NCI-H2171 (cell line): ENCODE measurements at places on chromosomes 11 and 22.

- no peak for DNase-seq
Measured at GRCh38 chr11:66360406-66361073, 11.0 kb downstream of the SLC29A2 start.

DNA sequence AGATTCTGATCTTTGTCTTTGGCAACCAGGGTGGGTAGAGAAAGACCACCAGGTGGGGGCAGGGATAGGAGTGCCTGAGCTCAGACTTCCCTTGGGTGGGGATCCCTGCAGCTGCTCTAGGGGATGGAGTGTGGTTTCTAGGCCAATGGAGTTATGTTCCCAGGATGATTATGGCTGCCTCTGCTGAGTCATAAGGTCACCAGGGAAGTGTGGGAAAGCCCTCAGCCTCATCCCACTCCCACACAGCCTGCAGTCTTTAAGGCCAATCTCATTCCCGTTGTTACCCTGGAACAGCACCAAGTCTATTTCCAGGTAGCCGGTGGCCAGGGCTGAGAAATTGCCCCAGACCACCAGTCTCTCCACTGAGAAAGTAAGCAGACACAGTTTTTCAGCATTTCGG, 2269.3 kb upstream of the RAG2 start:
- DNase-seq, result no peak

DNA sequence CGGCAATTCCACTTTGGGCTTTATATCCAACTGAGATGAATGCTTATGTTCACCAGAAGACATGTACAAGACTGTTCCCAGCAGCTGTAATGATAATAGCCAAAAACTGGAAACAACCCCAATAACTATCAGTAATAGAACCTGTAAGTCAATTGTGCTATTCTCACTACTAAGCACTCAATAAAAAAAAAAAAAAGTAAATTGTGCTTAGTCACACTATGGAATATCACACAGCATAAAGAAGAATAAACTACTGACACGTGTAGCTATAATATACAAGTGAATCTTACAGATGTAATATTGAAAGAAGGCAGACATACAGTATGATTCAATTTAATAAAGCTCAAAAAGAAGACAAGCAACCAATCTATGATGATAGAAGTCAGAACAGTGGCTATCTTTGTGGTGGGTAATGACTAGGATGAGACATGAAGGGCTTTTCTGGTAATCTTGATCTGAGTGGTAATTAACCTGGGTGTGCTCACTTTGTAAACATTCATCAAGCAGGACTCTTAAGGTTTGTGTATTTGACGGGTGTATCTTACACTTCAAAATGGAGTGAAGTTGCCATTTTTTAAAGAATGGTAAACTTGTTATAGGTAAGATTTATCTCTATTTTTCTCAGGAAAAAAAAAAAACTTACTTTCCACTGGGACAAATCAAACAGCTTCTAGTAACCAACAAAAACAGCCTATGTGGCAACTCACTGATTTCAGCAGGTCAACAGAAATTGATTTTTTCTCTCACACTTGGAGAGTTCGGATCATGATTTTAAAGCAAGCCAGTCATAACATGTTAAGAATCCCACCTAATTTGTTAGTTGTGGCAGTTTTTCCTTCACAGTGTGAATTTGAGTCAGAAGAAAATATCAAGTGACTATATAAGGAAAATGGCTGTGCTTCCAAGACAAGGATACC, 84.2 kb downstream of the CCDC83 start:
- no peak for DNase-seq

GRCh38 chr11:101010899-101011298, 118.7 kb downstream of the PGR start:
- no peak for DNase-seq

- DNase-seq, result no peak
Measured at GRCh38 chr11:11958403-11959231, 49.8 kb downstream of the DKK3 start.

- no peak for DNase-seq
Measured at GRCh38 chr11:33347490-33348125, 90.4 kb downstream of the HIPK3 start.

GRCh38 chr22:24416095-24416494, 11.3 kb upstream of the ADORA2A start:
- DNase-seq, result peak; percentile 44

GRCh38 chr22:45832180-45832579, 144.8 kb downstream of the WNT7B start:
- no peak for DNase-seq

GRCh38 chr11:2190657-2191471, 19.2 kb upstream of the TH start:
- no peak for DNase-seq

GRCh38 chr11:110305169-110306018, 9.0 kb upstream of the RDX start:
- DNase-seq, result no peak

- peak; percentile 36 for DNase-seq
Measured at GRCh38 chr11:44743959-44744557, 17.3 kb downstream of the TSPAN18 start.

DNA sequence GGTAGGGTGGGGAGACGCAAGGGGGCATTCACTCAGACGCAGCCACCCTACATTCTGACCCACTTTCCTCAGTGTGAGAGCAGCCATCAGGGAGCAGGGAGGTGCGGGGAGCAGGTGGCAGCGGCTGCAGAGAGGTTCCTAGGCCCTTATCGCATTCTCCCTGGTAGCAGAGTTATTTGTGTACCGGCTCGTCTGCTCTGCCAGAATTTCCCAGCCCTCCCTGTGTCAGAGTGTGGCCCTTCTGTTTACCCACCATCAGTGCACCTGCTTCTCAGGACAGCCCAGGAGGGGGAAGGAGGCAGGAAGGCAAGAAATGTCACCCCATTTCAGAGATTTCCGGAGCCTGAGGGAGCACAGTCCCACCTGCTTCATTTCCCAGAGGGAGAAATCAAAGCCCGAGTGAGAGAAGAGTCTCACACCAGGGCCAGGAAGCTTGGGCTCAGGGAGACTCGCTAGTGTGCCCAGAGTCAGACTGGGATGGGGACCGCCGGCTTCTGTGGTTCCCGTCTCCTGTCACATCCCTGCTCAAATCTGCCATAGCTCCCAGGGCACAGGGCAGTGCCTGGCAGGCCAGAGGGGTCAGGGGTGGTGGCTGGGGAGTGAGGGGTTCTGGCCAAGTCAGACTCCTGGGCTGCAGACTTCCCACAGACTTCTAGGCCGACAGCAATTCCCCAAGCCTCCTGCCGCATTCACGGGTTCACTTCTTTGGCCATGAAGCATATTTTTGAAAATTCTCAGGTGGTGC, 49.7 kb downstream of the ARRB1 start:
- DNase-seq, result no peak

- DNase-seq, result no peak
Measured at GRCh38 chr11:21612326-21612725, 580.6 kb upstream of the ANO5 start.

GRCh38 chr11:35318309-35318708, 101.0 kb downstream of the SLC1A2 start:
- DNase-seq, result no peak

- no peak for DNase-seq
Measured at GRCh38 chr11:88280673-88281316, 56.7 kb downstream of the CTSC start.

- peak; percentile 76 for DNase-seq
Measured at GRCh38 chr11:76830639-76831327, 29.9 kb upstream of the ACER3 start.

GRCh38 chr11:16741473-16741872, 3.0 kb downstream of the C11orf58 start:
- no peak for DNase-seq

DNA sequence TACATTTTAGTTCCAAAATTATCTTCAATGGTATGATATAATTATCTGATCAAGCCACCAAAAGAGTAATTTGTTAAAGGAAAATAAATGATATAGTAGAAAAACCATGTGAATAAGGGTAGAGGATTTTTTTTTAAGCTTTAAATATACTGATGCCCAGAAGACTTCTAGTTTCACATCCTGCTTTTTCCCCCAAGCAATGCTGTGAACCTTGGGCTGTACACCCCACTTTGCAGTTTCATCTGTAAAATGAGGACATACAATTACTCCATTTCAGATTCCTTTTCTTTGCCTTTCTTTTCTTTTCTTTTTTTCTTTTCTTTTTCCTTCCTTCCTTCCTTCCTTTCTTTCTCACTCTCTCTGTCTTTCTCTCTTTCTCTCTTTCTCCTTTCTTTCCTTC, 1125.4 kb downstream of the DLG2 start:
- DNase-seq, result no peak

DNA sequence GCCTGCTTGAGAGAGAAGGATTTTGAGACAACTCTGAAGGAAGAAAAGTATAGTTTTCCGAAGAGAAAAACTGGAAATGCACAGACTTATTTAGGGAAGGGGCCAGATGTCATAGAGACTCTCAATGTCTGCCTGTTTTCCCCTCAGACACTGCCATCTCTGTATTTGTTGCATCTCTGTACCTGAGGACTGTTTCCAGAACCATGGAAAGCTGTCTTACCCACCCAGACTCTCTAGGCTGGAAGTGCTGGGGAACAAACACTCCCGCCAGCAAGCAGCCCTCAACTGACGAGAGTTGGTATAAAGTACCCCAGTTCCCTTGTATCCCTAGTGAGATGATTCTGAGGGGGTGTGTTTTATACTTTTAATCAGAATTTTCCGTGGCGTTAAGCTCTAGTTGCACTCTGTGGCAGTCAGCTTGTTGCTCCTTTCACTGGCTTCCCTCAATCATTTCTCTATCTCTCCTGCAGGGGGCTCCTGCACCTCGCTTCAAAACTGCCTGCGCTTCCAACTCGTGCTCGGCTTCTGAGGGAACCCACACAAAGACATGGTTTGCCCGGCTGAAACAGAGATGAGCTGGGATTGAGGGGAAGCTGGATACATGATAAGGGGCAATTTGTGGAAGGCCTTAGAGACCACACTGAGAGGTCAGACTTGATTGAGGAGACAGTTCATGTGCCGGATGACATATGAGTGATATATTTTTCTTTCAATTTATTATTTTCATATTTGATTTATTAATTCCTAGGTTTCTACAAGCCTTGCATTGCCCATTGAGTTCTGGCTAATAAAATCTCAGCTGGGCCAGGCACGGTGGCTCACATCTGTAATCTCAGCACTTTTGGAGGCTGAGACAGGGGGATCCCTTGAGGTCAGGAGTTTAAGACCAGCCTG, 36.9 kb upstream of the CLPB start:
- DNase-seq, result peak; percentile 77

DNA sequence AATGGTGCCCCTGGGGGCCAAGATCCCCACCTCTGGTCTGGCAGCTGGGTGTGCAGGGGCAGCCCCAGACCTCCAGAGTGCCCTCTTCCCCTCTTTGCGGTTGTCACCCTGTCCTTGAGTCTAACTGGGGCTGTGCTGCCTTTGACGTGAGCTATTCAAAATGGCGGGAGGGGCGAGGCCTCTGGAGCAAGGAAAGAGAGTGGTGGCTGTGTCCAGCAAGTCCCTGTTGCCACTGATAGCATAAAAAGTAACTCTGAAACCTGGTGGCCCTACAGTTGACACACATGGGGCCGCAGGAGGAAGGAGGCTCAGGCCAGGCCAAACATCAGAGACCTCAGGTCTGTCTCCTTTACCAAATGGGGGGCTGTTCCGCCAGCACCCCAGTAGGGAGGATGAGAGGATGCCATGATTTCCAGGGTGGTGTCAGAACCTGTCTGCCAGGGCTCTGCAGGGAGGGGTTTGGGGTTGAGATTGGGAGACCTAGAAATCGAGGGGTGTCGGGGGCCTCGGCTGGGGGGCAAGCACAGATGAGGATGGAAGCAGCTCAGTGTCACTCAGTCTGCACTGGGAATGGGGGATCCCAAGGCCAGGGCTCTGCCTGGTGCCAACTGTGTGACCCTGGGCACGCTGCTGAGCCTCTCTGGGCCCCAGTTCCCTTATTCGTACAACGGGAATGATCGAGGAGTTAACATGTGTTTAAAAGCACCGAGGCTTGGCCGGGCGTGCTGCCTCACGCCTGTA, 49.2 kb upstream of the KCNQ1OT1 start:
- no peak for DNase-seq

DNA sequence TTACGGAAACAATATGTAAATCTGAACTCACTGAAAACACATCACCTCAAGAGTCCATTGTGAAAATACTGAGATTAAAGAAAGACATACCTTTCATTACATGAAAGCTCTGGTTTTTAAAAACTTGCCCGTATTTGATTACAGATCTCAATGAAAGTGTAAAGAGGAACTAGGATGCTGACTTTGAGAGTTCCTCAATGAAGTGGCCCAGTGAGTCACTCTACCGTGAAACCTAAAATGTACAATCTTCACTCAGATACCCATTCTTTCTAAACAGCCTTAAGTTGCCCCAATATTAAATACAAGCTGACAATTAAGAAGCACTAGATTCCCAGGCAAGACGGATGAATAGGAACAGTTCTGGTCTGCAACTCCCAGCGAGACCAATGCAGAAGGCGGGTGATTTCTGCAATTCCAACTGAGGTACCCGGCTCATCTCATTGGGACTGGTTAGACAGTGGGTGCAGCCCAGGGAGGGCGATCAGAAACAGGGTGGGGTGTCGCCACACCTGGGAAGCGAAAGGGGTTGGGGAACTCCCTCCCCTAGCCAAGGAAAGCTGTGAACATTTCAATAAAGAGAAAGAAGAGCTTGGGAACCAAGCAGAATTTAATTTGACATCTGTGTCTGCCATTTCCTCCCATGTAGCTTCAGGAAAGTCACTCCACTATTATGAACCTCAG, 33.8 kb upstream of the OR9G4 start:
- DNase-seq, result no peak
